ENCODE measurements at places on chromosomes 4 and X. TPM values are rescaled to one million over a fixed set of nuclear protein-coding genes. Genes with fewer than 3 reads are reported as not detected.

DNA sequence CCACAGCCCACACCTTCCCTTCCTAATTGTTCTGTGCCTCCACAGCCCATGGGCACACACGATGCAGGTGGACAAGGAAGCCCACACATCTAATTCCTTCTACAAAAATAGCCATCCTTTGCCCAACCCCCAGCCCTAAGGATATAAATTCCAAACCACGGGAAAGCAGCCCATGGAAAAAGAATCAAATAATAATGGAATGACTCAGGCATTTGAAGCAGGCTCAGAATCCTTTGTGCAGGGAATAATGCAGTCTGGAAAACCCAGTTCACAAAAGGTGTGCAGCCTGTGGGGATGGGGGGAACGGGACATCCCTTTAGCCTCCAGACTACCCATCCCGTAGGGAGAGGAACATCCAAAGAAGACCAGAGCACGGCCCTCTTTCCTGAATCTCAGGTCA lies 342.3 kb upstream of the GALNT7 start:
- no peak for DNase-seq

DNA sequence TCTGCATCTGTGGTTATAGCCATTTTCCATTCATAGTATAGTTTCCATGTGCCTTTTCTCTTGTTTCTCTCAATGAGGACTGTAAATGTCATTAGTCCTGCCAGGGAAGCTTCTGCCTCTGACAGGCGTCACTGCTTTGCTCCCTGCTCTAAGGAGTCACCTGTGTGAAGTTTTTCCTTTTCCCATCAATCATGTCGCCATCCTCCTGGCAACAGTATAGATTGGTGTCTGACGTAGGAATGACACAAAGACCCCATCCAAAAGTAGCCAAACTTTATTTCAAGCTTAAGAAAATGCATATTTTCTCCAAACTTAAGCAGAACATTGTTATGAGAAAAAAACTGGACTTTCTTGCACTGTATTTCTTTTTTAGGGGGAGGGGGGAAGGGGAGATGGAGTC lies 23.1 kb upstream of the MECP2 start:
- DNase-seq, result no peak

DNA sequence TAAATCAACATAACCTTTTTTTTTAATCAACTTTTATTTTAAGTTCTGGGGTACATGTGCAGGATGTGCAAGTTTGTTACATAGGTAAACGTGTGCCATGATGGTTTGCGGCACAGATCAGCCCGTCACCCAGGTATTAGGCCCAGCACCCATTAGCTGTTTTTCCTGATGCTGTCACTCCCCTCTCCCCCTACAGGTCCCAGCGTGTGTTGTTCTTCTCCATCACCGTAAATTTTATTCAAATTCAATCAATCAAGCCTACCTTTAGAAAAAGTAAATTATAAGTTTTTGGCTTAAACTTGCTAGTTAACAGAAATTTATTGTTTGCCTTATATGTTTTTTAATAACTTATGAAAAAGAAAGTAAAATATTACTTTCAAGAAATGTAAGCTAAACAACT lies 25.9 kb downstream of the TIGD2 start:
- DNase-seq, result no peak

DNA sequence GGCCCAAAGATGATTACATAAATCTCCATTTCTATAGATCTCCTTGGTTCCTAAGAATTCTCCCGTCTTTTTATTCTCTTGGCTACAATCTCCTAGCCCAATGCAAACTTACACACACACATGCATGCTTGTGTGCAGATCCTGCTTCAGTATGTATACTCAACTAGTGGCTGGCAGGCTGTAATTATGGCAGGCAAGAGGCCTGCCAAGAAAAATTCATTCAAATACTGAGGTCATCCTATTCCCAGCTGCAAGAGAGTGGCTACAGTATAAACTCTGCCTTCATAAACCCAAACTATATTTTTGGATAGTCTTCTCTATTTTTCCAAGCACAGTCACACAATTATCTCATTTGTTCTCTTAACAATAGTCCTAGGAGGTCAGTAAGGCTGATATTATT lies 95.2 kb downstream of the SHROOM4 start:
- peak; percentile 5 for DNase-seq

The APLN gene
- 0.17 TPM for total RNA-seq
